Mesendoderm (in vitro differentiated cells): ENCODE measurements at places on chromosomes 3 and 15.

- no peaks in the 10 kb centered on the region for H3K27me3 ChIP-seq
- no peaks in the 10 kb centered on the region for H3K4me1 ChIP-seq
- H3K4me3 ChIP-seq, result no peak overlapping the region
- no peaks in the 10 kb centered on the region for H3K36me3 ChIP-seq
- DNase-seq, result peak; percentile 22
- H3K27ac ChIP-seq, result no peak overlapping the region
These were observed 963.4 kb downstream of the ROBO1 start for GRCh38 chr3:78804251-78805037.

GRCh38 chr3:50609071-50609762, 2.4 kb downstream of the CISH start:
- no peak overlapping the region for H3K4me3 ChIP-seq
- no peak overlapping the region for H3K27ac ChIP-seq
- no peak for DNase-seq
- no peaks in the 10 kb centered on the region for H3K36me3 ChIP-seq

GRCh38 chr3:153734777-153735551, 386.2 kb upstream of the ARHGEF26 start:
- H3K4me1 ChIP-seq, result no peaks in the 10 kb centered on the region
- no peak for DNase-seq
- no peaks in the 10 kb centered on the region for H3K36me3 ChIP-seq
- no peaks in the 10 kb centered on the region for H3K27me3 ChIP-seq
- no peak overlapping the region for H3K4me3 ChIP-seq
- H3K27ac ChIP-seq, result no peak overlapping the region

GRCh38 chr3:109803274-109803673, 465.9 kb upstream of the DPPA4 start:
- peak; percentile 27 for DNase-seq
- no peak overlapping the region for H3K4me3 ChIP-seq
- no peaks in the 10 kb centered on the region for H3K27me3 ChIP-seq
- H3K36me3 ChIP-seq, result no peaks in the 10 kb centered on the region
- H3K4me1 ChIP-seq, result no peaks in the 10 kb centered on the region
